ENCODE measurements at places on chromosomes 1 and 21. TPM values are rescaled to one million over a fixed set of nuclear protein-coding genes. Genes with fewer than 3 reads are reported as not detected.

COL24A1 gene
- total RNA-seq = not detected

ADAMTS5 gene
- total RNA-seq = not detected

INKA2 gene
- 1.5 TPM for total RNA-seq

UBE2U gene
- not detected for total RNA-seq

RBM11 gene
- total RNA-seq = 1.8 TPM

CFAP107 gene
- total RNA-seq = not detected

PRRX1 gene
- not detected for total RNA-seq

TRIM67 gene
- total RNA-seq = not detected

GJA8 gene
- not detected for total RNA-seq

OR2AK2 gene
- total RNA-seq = not detected

TMEM61 gene
- not detected for total RNA-seq

CFHR3 gene
- not detected for total RNA-seq

KCNA3 gene
- 23.9 TPM for total RNA-seq

TSACC gene
- not detected for total RNA-seq

CLCA1 gene
- not detected for total RNA-seq

GPR25 gene
- not detected for total RNA-seq

ZSWIM5 gene
- total RNA-seq = 0.80 TPM

LRRC39 gene
- total RNA-seq = 0.52 TPM

KTI12 gene
- 17.9 TPM for total RNA-seq

DPYD gene
- 7.8 TPM for total RNA-seq

BSDC1 gene
- total RNA-seq = 34.8 TPM

All from activated CD8-positive, alpha-beta memory T cell treated with anti-CD3 and anti-CD28 coated beads for 36 hours (primary cell).